ENCODE measurements at places on chromosomes 4 and X. TPM values are rescaled to one million over a fixed set of nuclear protein-coding genes. Genes with fewer than 3 reads are reported as not detected.

GRCh38 chrX:154727871-154728270 lies 23.0 kb downstream of the GAB3 start:
- no peak for DNase-seq

GRCh38 chrX:72306085-72306801 lies 529 bp upstream of the CITED1 start:
- DNase-seq: no peak

DNA sequence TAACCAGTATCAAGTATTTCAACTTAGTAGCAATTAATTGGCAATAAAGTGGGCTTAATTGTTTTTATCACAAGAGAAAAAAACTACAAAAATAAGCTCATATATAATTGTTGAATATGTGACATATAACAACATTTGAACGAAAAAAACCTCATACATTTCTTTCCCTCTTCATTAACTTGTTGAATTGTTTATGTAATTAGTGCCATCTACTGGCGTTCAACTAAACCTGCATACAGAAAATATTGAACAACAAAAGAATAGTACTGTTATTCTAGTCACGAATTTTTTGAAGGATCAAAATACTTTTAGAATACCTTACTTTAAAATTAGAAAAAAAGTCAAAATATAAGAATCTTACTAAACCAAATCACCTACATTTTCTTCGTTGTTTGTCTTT lies 586.5 kb upstream of the FTHL17 start:
- peak; percentile 49 for DNase-seq

DNA sequence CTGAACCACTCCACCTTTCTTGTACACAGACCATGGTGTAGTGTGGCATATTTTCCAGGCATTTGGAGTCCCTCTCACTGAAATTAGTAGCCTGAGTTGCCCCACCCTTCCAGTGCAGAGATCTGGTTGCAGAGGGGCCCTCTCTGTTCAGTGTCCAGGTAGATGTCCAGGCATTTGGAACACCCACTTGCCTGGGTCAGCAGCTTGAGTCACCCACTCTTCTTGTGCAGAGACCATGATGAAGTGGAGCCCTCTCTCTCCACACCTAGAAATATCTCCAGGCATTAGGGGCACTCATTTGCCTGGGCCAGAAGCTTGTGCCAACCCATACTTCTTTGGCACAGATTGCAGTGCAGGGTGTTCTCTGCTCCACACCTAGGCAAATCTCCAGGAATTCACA lies 2733.3 kb downstream of the PCDH7 start:
- no peak for DNase-seq

DNA sequence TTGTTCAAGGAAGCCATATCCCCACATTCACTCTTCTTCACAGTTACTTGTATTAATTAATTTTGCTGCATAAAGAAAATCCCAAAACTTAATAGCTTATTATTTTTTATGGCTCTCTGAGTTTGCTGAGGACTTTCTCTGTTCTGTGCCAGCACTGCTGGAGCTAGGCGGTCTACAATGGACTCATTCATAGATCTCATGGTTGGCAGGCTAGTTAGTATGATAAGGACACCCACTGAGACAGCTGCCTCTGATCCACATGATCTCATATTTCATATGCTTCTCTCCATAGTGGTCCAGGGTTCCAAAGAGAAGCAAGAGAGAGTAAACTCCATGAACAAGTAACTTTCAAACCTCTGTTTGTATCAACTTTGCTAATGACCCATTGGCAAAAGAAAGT lies 170.2 kb downstream of the ADGRA3 start:
- DNase-seq: no peak

- no peak for DNase-seq
These were observed 610.6 kb upstream of the DIPK2B start for GRCh38 chrX:45811326-45811725.

- peak; percentile 21 for DNase-seq
These were observed 393.8 kb downstream of the INPP4B start for GRCh38 chr4:142452161-142452855.

DNA sequence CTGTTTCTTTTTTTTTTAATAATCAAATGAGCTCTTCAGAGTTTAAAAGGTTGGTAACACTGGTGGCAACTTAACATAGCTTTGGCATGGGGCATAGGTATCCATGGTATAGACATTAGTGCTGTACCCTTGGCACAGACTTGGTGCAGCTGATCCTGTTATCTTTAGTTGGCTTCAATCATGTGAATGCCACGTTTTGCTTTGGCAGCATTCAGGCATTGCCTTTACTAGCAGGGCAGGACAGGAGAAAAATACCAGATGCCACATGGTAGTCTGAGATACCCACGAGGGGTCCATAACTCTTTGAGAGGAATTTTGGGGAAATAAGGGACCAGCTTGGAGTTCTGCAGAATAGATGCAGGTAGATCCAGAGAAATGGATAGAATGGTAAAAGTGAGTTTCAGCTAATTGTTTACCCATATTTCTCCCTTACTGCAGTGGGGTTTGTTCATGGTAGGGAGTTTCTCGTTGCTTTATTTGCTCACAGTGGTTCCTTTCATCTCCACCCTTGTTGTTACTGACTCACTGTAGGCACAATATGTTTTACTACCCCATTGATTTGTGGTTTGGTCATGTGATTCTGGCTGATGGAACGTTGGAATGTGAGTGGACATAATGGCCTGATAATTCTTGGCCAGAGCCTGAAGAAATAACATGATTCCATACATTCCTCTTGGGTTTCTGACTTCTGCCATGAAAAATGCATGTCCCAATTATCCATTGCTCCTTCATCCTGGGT lies 342.7 kb downstream of the GLUD2 start:
- no peak for DNase-seq

DNA sequence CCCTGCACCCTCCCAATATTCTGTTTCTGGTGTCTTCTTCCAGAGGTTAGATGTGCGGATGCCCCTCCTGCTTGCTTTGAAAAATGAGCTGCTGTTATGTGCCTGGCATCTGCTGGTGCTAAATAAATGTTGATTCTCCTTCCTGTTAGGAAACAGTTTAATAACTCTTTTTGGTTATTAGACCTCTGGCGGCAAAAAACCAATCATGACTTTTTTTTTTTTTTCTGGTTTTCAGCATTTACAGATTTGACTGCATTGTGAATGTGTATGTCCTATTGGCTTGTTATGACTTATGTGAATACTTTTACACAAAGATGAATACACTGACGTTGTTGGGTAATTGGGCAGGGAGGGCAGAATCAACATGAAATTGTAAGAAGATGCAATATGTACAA lies 13.6 kb upstream of the TMEM156 start:
- no peak for DNase-seq

DNA sequence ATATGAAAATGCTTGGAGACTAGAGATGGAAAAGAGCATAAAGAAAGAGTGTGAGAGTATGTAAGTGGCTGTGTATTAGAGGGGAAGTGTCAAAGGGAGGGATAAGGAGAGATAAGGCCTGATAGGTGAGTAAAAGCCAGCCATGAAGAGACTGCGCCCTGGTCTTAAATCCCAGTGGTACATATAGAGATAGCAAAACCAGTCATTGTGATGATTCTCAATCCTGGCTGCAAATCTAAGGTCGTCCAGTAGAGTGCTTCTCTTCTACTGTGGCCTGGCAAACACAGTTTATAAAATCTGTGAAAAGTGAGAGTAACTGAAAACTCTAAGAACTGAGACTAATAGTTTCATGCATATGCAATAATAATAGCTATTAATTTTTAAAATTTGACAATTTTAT lies 86.9 kb downstream of the MAB21L2 start:
- DNase-seq: no peak

DNA sequence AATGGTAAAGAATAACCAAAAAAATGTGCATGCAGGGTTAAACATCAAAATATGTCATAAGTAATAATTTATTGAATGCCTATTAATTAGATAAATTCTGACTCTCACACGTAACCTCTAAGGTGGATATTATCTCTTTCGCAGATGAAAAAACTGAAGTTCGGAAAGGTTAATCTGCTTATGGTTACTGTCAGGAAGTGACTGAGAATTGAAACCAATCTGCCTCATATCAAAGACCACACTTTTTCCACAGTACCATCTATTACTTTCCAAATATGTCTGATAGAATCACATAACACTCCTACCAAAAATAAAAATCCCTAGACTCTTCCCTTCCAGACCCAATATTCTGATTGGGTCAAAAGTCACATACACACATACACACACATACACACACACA lies 6.2 kb downstream of the CHIC2 start:
- no peak for DNase-seq

GRCh38 chr4:1294424-1294823 lies 4.7 kb downstream of the MAEA start:
- no peak for DNase-seq

GRCh38 chrX:133796282-133796681 lies 189.1 kb downstream of the GPC3 start:
- no peak for DNase-seq

GRCh38 chrX:133325422-133325821 lies 89.9 kb downstream of the GPC4 start:
- no peak for DNase-seq

- DNase-seq: peak; percentile 33
These were observed 64.3 kb upstream of the WDR17 start for GRCh38 chr4:176001151-176002006.

- DNase-seq: peak; percentile 63
These were observed 54.6 kb downstream of the NIPAL1 start for GRCh38 chr4:48071191-48071590.

DNA sequence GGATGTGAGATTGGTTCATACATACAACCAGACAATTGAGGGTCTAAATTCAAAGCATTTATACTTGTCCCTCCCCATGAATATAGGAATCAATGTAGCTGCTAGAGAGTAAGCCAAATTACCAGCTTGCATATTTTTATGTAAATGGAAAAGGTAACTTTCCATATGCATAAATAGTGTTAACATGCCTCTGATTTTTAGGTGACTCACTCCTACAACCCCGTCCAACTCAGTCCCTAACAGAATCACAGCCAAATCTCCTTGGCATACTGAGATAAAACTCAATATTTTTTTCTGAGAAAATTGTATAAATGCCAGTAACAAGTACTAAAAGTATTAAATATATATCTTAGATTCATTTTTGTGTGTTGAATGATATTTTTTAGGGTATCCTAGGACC lies 67.2 kb downstream of the INPP4B start:
- DNase-seq: no peak

DNA sequence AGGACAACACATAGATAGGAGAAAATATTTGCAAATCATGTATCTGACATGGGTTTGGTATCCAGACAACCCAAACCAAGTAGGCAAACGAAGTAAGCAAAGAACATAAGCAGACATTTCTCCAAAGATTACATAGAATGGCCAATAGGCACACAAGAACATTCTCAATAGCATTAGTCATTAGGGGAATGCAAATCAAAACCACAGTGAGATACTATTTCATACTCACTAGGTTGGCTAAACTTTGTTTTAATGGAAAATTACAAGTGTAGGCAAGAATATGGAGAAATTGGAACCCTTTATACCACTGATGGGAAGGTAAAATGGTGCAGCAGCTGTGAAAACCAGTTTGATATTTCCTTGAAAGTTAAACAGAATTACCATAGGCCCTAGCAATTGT lies 74.7 kb downstream of the CHRNA9 start:
- DNase-seq: no peak

- peak; percentile 73 for DNase-seq
These were observed 139.2 kb downstream of the NWD2 start for GRCh38 chr4:37383579-37384229.

- no peak for DNase-seq
These were observed 511 bp downstream of the GABRB1 start for GRCh38 chr4:47031751-47032404.

GRCh38 chrX:72131317-72132294 lies at the start of gene RTL5:
Gene RTL5 (minus strand): TSS chrX:72131915.
- DNase-seq: peak; percentile 91

DNA sequence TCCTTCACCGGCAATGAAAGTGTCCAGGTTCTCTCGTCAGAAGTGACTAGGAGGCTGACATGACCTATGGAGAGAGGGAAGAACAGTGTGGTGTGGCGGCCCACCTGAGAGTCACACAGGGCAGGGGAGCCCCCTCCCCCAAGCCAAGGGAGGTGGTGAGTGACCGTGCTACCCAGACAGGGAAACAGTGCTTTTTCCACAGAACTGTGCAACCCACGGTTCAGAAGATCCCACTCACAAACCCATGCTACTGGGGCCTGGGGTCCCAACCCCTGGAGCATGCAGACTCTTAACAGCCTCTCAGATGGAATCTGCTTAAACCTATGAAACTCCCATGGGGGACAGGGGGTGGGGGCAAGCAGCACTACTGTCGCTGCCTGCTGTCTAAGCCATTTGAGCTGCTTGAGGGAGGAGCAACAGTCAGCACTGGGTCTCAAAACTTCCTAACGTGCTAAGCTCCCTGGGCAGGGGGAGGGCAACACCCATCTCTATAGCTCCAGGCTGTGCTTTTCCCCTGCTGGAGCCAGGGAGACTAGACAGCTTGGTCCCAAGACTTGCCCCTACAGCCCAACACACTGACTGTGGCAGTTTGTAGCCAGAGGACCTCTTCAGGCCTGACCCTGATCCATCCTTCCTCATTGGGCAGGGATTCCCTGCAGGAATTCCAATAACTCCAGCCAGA lies 850.4 kb upstream of the AADAT start:
- no peak for DNase-seq

NHS gene
- total RNA-seq: 0.89 TPM

TCEAL7 gene
- total RNA-seq: 3.5 TPM

GRIA3 gene
- 2.8 TPM for total RNA-seq

MID1IP1 gene
- 80.4 TPM for total RNA-seq

PDCL2 gene
- not detected for total RNA-seq

FAM149A gene
- total RNA-seq: 9.1 TPM

All from cardiac muscle cell (in vitro differentiated cells and primary cell).